Aorta (tissue), 5 donors: ENCODE measurements at places on chromosomes 7 and 10.
A peak's percentile ranks its signal among the peaks of the same experiment; 100 is the strongest.

- no peak for DNase-seq
Observed at GRCh38 chr10:63504145-63504881, 16.9 kb upstream of the REEP3 start.

GRCh38 chr7:119748251-119748860 is 524.6 kb upstream of the KCND2 start:
- DNase-seq, result no peak

GRCh38 chr10:119753309-119753708 is 27.5 kb downstream of the INPP5F start:
- no peak for DNase-seq

DNA sequence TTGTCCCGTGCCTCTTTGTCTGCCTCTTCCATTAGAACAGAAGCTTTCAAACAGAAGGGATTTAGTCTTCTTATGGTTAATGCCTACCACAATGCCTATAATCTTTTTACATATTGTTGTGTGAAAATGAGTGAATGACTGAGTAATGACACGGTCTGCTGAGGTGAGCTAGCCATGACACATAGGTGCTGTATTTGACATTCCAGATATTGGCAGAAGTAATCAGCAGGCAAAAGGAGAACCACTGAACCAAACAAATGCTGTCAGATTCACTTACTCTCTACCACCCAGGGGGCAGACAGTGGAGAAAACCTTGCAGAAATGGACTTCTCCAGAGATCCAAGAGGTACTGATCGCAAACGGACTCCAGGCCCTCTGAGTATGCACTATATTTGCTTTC is 377.2 kb upstream of the VWC2 start:
- no peak for DNase-seq

- DNase-seq, result no peak
Observed at GRCh38 chr7:134513169-134513752, 14.1 kb upstream of the AKR1B10 start.

DNA sequence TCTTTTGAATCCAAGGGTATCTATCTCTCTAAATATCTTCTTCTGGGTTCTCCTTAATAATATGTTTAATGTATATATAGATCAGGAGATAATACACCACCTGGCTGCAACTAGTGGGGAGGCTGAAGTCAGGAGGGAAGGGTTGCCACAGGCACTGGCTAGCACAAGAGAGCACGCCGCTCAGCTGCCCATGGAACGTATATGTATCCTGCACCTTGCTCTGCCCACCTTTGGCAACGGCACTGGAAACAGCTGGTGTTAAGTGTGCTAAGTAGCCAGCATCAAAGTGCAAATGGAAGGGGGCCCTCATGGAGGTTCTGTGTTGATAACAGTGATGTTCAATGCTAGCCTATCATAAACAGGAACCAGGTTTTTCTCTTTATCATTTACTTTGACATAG is 49.8 kb upstream of the FAM133B start:
- DNase-seq, result no peak

GRCh38 chr7:29839921-29840320 is 33.6 kb downstream of the WIPF3 start:
- DNase-seq, result no peak

DNA sequence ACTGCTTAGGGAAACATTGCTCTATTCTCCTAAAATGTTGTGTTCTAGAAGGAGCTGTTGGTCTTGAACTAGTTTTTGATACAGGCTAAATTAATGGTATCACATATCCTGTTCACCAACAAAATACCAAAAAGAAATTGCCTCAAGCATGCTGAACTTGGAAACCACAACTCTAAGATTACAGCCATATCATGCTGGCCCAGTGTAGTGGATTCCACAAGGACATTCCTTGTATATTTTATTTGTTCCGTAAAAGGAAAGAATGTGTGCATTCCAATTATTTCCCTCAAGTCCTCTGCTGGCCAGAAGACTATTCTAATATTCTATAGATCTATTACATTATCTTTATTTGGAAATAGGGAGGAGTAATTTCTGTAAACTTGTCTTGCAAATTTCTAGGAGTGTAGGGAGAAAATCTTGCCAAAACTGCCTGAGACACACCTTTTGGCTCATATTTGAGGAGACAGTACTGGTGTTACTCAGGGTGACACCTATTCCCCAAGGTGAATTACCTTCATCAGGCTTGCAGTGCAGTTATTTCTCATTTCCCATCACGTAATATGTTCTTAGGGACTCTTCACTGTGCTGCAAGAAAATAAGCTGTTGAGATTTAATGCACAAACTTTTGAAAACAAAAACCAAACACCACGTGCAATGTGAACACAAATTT is 1.9 kb upstream of the NEBL start:
- DNase-seq, result no peak

DNA sequence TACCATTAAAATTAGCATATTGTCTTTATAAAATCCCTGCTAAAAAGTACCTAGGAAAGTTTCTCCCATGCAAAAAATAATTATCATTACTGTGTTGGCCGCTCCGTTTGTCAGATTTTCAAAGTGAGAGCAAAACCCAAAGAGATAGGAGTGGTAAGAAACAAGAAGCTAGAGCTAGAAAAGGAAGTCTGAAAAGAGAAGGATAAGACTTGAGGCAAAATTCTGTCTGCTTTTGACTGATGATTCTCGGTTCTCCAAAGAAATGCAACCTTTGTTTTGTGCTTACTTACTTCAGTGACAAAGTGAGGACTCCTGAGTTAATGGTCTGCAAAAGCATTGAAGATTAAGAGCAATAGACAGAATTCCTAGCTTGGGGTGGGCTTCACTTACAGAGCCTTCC is 33.3 kb upstream of the CAPZA2 start:
- no peak for DNase-seq

DNA sequence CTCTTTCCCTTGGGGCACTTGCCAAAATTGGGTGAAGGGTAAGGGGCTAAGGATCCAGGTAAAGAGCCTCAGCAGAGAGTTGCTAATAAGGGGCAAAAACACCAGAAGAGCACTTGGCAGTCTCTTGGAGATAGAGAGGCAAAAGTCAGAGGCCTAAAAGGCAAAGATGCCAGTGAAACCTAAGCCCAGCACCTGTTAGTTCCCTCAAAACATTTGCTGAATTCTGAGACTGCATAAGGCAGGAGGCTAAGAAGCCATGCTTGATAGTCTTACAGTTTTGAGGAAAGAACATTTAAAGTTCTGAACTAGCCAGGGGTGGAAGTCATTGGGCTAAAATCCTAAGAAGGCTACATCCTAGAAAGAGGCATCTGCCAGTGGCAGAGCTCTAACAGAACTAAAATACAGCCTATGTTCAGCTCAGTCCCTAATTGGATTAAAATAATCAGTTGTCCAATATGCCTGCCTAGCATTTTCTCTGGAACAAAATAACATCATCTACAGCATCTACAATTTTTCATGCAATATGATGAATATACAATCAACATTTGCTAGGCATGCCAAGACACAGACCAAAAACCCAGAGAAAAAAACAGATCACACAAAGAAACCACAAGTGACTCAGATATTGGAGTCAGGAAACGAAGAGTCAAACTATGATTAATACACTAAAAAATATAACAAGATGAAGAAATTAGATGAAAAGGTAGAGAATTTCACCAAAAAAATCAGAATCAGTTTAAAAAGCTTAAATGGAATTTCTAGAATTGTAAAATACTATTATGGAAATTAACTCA is 7.7 kb downstream of the HTR7 start:
- no peak for DNase-seq

DNA sequence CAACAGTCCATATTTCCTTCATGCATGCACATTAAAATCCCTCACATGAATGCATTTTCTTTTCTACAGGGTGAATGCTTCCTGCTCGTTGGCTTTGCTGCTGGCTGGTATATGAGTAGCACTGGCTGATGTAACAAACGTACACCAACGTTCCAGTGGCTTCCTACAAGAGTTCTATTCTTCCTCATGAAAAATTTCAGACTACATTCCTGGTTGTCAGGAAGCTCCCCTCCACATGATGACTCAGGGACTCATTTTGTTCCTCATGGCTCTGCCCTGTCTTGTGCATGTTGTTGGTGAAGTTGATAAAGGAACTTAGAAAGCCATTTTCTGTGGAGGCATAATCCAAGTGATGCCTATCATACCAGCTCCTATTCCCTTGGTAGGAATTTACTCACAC is 470.7 kb upstream of the KLF6 start:
- no peak for DNase-seq

DNA sequence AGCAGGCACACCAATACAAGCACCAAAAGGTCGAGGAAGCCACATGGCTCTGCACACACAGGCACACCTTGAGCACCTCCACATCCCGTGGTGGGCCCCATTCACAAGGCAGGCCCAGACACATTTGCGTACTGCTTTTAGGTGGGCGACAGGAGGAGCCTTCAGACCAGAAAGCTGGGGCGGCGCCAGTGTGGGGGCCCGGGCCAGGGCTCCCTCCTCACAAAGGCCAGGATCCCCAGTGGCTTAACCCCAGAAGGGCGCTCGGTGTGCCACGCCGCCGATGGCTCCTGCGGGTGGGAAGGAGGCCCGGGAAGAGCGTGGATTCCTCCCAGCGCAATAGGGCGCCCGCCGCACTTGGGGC is 2.8 kb upstream of the SMARCD3 start:
- no peak for DNase-seq

DNA sequence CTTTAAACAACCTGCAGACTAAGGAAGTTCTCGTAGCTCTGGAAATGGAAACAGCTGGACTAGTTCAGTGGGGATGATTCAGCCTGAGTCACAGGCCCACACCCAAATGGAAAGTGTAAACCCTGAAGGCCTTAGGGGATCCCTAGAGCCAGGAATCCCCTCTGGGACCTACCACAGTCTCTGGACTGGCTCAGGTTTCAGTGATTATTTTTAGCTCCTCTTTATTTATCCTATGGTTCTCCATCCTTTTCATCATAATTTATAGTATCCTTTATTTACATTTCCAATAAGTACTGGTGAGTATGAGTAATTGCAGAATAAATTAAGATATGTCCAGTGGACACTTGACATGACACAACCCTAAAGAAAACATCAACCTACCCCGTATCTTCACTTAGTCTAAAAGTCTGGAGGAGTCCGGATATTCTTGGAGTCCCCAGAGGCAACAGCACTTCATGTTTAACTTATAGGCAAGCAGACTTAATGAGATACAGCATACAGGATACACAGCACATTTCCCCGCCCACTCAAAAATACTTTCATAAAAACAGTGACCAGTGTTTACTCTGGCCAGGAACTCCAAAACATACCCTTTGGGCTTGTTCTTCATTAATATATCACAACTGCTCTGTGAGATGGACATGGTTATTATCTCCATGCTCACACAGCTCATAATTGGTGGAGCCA is 28.4 kb upstream of the SEMA3E start:
- no peak for DNase-seq

GRCh38 chr7:30321882-30322192 is 37.4 kb downstream of the ZNRF2 start:
- no peak for DNase-seq

DNA sequence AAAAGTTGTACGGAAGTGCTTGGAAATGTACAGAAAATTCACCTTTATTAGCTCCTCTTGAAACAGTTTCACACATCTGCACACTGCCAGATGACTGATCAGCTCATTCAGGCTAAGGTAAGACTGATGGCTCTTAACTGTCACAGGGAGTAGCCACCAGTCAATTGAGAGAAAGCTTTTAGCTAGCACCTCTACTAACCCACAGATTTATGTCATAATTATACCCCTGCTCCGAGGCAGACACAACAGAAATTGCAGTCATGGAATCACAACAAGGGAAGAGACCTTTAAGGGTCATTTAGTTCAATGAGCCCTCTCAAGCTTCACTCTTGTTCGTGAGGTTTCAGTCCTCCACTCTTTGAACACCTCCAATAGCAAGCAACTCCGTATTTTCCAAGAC is 235.4 kb downstream of the TRIL start:
- DNase-seq, result no peak

- DNase-seq, result no peak
Observed at GRCh38 chr10:86055928-86056327, 310.7 kb downstream of the GRID1 start.

GRCh38 chr7:128867842-128868623 is 5.4 kb downstream of the ATP6V1F start:
- no peak for DNase-seq

DNA sequence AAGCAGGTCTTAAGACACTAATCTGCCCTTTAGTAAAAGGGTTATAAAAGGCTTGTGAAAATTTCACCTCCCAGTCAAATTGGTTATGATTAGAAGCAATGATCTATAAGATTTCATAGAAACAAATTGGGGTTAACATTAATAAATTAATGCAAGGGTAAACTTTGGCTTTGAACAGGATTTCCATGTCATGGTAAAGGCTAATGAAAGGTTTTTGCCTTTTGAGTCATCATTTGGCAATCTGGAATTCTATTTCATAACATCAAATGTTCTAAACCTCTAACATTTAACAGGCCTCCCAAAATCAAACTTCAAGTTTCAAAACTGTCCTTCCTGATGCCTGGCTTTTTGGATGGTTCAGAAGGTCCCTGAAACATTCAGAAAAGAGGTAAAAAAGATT is 62.4 kb downstream of the COA1 start:
- DNase-seq, result no peak

- DNase-seq, result no peak
Observed at GRCh38 chr10:50326757-50327701, 75.7 kb upstream of the ASAH2 start.

- DNase-seq, result no peak
Observed at GRCh38 chr10:12109286-12109685, 20.2 kb upstream of the SEC61A2 start.

DNA sequence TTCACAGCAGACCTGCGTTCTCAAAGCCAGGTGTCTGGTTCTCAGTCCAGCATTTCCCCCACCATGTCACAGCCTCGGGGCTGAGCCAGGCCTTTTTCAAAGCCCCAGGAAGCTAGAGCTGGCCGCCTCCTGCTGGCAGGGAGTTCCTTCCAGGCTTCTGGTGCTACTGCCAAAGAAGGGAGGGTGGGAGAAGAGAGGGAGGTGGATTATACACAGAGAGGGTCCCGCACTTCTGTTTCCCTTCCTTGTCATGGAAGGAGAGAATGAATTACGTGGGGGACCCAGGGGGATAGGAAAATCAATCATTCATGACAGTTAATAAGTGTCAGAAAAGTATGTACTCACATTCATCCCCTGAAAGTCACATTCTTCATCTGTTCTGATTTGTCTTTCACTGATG is 600 bp upstream of the LGI1 start:
- DNase-seq, result peak; percentile 51

GRCh38 chr7:46369933-46370654 is 449.0 kb upstream of the IGFBP3 start:
- DNase-seq, result no peak

DNA sequence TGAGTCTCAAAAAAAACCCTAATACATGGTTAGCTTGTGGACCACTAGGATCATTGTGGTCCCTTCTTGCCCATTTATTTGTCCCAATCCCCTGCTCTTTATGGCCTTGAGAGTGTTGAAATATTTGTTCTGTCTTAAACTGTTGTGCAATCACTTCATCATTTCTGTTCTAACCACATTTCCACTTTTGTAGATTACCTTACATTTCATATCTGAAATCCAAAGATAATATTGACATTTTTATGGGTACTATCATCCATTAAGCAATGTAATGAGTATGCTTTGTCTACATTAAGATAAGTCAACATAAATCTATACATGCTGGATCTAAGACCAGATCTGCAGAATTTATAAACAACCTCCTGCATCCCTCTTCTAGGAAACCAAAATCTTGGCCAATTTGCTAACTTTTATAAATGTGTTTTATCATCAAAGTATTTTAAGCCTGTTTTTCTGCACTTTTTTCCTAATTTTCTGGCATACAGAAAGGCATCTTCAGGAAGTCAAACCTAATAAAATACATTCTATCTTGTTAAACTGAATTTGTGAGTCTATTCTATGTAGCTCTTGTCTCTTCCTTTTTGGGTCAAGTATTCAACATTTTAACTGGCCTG is 359.4 kb upstream of the CELF2 start:
- DNase-seq, result no peak
